ENCODE measurements at places on chromosomes 3 and 15.

GRCh38 chr3:72550582-72551262, 297.5 kb downstream of the SHQ1 start:
- DNase-seq = no peak

DNA sequence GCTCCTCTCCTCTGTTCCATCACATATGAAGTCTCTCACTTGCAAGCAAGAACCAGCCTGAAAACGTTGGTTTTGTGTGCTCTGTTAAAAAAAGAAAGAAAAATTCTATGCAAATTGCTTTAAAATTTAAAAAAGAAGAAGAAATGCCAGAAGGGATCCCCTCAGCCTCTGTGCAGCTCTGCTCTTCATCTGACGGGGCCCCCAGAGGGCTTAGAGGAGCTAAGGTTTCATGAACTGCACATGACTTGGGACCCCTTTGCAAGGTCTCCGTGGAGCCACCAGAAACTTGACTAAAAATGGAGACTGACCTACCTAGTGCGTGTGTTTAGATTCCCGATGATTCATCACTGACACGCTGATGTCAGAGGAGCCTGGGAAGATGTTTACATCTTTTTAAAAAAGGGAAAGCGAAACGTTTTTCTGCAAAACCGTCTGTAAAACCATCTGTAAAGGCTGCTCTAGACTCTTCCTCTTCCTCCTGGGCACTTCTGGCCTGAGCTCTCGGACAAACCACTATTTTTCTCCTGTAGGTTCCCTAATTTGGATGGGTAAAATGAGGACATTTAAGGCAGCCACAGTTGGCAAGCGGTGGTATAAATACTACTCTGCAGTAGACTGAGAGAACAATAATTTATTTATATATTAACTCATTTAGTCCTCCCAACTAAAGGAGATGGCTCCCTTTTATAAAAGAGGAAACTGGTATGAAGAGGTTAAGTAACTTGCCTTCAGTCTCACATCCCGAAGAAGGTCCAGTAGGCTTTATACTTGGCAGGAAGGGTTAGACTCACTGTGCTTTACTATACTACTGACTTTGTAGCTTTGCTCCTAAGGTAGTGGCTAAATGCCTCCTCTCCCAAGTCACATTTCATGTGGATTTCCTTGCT, 67.2 kb upstream of the POLG start:
- DNase-seq = no peak

DNA sequence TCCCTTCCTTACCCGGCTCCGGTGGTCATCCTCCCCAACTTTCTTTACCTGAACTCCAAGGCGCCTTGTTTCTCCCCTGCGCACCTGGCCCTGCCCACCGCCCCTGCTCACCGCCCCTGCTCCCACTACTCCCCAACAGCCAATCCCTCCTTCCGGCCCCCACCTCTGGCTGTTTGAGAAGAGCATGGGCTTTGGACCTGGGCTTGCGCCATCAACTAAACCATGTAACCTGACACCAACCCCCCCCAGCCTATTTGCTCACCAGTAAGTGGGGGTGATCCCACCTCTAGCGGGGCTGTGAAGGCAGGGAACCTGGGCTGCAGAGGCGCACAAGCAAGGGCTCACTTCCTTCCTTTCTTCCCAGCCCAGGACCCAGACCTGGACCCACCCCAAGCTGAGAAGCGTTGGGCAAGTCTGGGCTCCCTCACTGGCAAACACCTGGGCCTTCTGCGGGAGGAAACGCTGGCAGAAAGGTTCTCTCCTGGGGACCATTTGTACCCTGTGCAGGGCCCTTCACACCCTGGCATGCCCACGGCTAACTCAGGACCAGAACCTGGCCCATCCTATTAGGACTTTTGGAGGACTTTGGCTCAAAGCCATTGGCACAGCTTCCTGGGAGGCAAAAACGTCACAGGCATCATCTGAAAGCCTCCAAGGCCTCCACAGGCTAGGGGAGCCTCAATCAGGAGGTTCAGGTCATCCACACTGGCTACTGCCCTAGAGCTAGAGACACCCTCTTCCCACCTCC, at the start of gene PLXNB1:
PLXNB1 (minus strand) TSS at position 127 of the 748 bp plus-strand sequence. CDS start 5,475 bp downstream, outside the sequence.
- no peak for DNase-seq

GRCh38 chr15:71632576-71633195, 177.7 kb upstream of the NR2E3 start:
- no peak for DNase-seq

DNA sequence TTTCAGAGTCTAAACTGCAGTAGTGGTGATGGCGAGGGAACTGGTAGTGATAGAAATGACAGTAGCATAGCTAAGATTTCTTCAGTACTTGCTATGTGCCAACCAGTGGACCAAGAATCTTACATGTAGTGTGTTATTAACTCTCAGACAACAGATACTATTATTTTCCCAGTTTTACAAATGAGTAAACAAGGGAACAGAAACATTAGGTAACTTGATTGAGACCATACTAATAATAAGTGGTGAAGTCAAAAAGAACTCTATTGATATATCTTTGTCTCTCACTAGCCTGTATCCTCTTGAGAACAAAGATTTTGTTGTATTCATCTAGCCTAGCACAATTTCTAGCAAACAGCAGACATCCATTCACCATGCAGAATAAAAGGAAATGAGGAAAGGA, 250.1 kb downstream of the ZBTB20 start:
- no peak for DNase-seq

- DNase-seq = no peak
These were observed 274.3 kb upstream of the CNTN4 start for GRCh38 chr3:1824359-1824758.

DNA sequence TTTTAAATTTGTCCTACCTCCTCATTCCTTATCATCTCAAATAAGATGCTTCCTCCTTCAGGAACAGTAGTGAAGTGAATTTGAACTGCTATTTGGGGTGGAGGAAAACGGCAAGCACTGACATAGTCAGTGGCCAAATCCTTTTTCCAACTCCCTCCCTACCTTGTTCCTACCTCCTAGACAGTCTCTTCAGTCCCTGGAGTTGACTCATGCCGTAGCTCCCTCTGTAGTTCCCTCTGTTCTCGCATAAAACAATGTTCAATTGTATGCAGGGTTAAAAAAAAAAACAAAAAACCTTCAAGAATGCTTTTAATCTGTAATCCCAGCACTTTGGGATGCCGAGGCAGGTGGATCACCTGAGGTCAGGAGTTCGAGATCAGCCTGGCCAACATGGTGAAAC, 1.4 kb downstream of the UBR1 start:
- no peak for DNase-seq

GRCh38 chr3:133055339-133055738, 17.1 kb downstream of the TMEM108 start:
- DNase-seq = no peak

DNA sequence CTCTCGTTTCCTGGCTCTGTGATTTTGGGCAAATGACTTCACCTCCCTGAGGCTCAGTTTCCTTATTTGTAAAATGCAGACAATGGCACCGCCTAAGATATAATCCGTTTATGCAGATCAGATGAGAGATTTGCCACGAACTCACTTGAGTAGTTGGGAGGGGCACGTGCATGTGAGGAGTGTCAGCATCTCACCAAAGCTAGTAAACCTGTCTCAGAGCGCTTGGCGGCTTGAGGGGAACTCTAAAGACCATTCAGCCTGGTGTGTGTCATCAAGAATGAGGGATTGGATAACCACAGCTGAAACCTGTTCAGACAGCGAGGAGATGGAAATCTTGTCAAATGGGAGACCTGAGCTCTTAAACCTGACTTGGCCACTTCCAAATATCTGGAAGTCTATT, 48.7 kb downstream of the BDH1 start:
- DNase-seq = no peak

GRCh38 chr3:192851821-192852372, 65.8 kb downstream of the MB21D2 start:
- DNase-seq = peak; percentile 77

All from NCI-H1417 treated with DMSO at 0.1 percent for 48 hours (cell line).